ENCODE measurements at places on chromosomes 1 and 21. TPM values are rescaled to one million over a fixed set of nuclear protein-coding genes. Genes with fewer than 3 reads are reported as not detected.

DNA sequence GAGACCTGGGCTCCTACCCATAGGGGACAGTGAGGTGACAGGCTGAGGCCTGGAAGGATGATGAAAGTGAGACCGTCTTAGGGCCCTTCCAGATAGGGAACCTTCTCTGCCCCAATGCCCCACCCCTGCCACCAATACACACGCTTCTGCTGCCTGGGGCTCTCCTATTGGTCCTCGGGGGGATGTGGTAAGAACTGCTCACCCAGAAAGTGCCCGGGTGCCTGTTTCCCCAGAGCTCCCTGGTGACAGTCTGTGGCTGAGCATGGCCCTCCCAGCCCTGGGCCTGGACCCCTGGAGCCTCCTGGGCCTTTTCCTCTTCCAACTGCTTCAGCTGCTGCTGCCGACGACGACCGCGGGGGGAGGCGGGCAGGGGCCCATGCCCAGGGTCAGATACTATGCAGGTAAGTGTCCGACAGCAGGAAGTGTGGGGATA, 948 bp downstream of the SEMA4A start:
- DNase-seq: no peak

DNA sequence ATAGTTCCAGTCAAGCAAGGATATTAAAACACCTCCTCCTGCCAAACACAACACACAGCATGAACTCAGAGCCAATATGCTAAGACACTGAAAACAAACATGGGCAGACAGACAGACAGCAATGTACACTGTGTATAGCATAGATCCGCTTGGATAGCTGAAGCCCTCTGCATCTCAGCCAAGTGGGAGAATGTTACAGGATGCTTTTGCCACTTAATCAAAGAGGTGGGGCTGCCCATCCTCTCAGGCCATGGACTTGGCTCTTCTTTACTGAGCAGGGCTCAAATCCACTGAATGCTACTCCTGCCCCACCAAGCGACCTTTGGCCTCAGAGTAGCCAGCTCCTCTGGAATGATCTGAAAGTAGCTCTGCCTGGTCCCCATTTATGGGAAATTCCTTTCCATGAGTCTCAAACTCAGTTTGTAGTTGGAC, 64.7 kb upstream of the NGF start:
- DNase-seq: peak; percentile 36

DNA sequence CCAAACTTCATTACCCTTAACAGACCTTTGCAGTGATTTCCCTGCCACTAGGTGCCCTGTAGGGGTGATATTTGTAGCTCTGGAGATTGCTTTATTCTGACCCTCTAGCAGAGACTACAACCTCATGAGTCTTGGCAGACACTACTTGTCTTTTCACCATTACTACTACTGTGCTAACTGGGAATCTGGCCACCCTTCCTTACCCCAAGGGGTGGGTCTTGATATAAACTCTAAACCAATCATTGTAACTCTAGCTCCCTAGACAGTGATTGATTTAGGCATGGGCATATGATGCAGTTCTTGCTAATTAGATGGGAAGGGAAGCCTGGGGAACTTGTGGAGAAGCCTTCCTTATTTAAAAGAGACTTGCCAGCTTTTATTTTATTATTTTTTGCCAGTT, 3.9 kb downstream of the KPNA6 start:
- no peak for DNase-seq

GRCh38 chr21:38798481-38798882, 7.2 kb upstream of the ETS2 start:
- peak; percentile 38 for DNase-seq

SYTL1 gene
- 2.4 TPM for total RNA-seq

GBP6 gene
- 0.08 TPM for total RNA-seq

FCGR3B gene
- 6.1 TPM for total RNA-seq

PDPN gene
- 14.3 TPM for total RNA-seq
